Hippocampal formation (tissue), 2 donors: ENCODE measurements at places on chromosomes 1 and 21.

- DNase-seq: no peak
These were observed 34.5 kb downstream of the SPATA21 start for GRCh38 chr1:16402742-16403141.

DNA sequence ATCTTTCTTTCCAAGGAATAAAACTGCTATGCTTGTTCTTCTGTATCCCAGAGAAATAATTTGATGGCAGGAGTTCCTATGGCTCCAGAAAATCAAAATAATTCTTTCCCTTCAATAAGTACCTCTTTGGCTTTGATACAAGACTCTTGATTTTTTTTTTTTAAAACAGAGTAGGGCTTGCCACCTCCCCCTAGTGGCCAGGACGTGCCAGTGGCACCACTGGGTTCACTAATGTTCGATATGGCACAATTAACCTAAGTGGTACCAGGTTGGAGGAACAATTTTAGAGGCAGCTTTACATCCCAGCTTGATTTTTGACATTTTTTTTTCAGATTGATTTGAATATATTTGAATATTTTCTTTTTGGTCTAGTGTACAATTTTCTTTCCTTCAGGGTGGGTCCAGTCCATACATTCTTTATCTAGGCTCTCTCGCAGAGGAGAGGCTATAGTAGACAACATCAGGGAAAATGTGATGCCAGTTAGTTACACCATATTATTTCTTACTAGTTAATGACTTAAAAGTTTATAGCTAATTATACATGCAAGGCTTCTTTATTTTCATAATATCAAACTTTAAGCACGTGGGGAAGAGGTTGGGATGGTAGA lies 330.9 kb downstream of the S1PR1 start:
- no peak for DNase-seq

GRCh38 chr1:26434161-26434752 lies 2.1 kb downstream of the DHDDS start:
- DNase-seq: no peak

DNA sequence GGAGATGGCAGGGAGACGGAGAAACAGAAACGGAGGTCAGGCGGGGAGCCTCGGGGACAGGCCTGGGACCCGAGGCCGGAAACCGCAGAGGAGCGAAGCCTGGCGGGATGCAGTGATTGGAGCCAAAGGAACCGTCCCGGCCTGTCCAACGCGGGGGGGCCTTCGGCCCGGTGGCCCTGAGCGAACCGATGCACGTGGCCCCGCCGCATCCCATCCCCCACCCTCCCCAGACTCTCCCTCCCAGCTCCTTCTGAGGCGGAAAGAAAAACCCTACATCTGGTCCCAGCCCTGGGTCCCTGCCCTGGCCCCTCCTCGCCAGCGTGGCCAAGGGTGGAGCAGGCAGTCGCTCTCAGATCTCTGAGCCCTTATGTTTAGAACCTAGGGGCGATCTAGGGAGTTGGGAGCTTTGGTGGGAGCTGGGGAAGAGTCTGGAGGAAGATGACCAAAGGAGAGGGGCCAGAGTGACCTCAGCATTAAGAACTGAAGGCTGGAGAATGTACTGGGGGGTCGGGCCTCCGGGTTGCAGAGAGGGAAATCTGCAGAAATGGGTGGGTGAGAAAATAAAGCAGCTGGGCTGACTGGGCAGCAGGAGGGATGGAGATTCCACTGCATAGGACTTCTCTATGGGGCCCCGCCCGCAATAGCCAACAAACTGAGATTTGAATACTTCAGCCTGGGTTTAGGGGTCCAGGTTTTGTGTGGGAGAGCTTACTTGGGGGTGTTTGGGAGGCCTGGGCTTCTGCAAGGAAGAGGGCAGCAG lies 1.5 kb upstream of the CRABP2 start:
- no peak for DNase-seq

DNA sequence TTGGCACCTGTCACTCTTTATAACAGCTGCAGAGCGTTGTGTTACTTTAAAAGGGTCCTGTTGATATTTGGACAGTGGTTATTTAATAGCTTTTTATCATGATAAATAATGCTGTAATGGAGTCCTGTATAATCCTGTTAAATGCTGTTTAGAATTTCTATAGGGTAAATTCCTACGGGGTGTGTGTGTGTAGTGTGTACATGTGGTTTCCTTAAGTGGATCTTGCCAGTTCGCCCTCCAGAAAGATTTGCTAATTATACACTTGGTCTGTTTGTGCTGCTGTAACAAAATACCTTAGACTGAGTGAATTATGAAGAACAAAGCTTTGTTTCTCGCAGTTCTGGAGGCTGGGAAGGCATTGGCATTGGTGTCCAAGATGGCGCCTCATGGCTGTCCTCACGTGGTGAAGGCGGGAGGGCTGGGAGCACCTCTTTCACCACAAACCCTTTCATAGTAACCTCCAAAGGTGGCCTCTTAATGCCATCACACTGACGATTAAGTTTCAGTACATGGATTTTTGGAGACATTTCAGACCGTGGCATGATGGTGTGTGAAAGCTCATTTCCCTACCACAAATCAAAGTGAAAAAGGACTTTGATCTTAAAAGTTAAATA lies 11.2 kb downstream of the PRMT2 start:
- no peak for DNase-seq
